Nephron progenitor cell (in vitro differentiated cells): ENCODE measurements at places on chromosomes 7 and 10.

- peaks cover 14% of the 10 kb centered on the region for H3K27me3 ChIP-seq
- no peaks in the 10 kb centered on the region for H3K4me1 ChIP-seq
- DNase-seq: no peak
- H3K27ac ChIP-seq: no peak overlapping the region
- H3K36me3 ChIP-seq: no peaks in the 10 kb centered on the region
- H3K4me3 ChIP-seq: no peak overlapping the region
Measured at GRCh38 chr7:51344406-51345138, 28.0 kb upstream of the COBL start.

- no peaks in the 10 kb centered on the region for H3K36me3 ChIP-seq
- H3K4me3 ChIP-seq: peak overlapping the region; percentile 89
- H3K27ac ChIP-seq: no peak overlapping the region
Measured at GRCh38 chr10:58513188-58514110, 777 bp downstream of the BICC1 start.

GRCh38 chr10:99329554-99330346 lies 594 bp downstream of the CNNM1 start:
- peak; percentile 56 for DNase-seq
- no peaks in the 10 kb centered on the region for H3K36me3 ChIP-seq
- H3K27me3 ChIP-seq: peaks cover 90% of the 10 kb centered on the region
- peaks cover 7% of the 10 kb centered on the region for H3K4me1 ChIP-seq
- peak overlapping the region; percentile 77 for H3K4me3 ChIP-seq

GRCh38 chr10:13959443-13960359 lies 371.0 kb downstream of the FRMD4A start:
- peaks cover 5% of the 10 kb centered on the region for H3K36me3 ChIP-seq
- H3K27me3 ChIP-seq: no peaks in the 10 kb centered on the region
- H3K4me1 ChIP-seq: peaks cover 64% of the 10 kb centered on the region
- no peak for DNase-seq

DNA sequence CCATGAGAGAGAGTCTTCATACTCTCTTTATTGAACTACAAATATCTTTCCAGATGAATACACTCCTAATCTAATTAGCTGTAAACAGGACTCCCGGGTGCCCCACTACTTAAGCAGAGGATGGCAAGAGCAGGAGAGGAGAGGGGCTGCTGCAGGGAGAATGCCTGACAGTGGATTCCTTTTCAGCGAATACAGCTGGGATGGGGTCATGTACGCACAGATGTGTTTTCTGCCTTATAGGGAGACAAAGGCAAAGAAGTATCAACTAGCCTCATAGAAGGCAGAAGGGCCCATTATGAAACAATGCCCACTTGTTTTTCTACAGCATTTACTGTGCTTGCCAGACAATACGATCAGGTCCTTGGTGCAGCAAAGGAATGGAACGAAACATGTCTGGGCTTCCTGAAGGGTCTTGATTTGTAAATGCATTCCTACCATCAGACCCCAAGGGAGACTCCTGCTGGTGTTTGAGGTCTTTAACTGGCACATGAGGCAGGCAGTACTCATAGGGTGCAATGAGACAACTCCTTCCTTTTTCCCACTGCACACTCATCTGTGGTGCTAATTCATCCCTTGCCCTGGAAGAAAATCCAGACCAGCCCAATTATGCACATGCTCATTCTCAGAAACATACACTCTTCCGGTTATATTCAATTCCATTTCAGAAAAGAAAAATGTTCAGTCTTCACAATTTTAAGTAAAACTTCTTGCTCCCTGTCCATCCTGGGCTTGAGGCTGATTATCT lies 117.1 kb downstream of the AOAH start:
- peak overlapping the region; percentile 4 for H3K27ac ChIP-seq
- H3K4me3 ChIP-seq: peak overlapping the region; percentile 4
- no peaks in the 10 kb centered on the region for H3K36me3 ChIP-seq
- H3K27me3 ChIP-seq: peaks cover 6% of the 10 kb centered on the region
- peaks cover 49% of the 10 kb centered on the region for H3K4me1 ChIP-seq

GRCh38 chr10:100733329-100733728 lies 12.1 kb upstream of the PAX2 start:
- H3K4me3 ChIP-seq: peak overlapping the region; percentile 21
- no peak overlapping the region for H3K27ac ChIP-seq
- peaks cover 74% of the 10 kb centered on the region for H3K27me3 ChIP-seq
- peaks cover 84% of the 10 kb centered on the region for H3K4me1 ChIP-seq
- no peak for DNase-seq

DNA sequence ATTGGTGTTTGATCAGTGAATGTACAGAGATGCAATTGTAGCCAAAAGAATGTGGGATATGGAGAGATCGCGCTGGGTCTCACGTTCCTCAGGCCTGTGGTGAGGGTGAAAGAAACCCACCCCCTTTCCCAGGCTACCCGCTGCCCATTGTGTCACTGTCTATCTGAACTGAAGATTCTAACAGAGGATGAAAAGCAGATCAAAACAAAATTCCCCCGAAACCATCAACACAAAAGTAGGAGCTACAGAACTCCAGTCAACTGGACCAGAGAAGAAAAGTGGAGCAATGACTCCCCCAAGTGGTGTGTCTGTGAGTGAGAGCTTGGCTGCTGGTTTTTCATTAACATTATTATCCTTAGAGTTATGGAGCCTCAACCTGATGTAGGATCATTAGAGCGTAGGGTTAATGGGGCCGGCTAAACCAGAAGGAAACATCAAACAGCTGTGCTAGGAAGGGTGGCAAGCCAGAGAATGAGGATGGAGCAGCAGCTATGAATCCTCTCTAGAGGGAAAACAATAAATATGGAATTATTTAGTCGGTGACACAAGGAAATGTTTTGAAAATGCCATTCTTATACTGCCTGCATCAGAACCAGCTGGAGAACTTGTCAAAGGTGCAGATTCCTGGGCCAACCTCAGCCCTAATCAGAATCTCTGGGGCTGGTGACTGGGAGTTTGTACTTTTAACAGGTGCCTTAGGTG lies 38.3 kb downstream of the AKR1B1 start:
- DNase-seq: peak; percentile 48
- H3K27me3 ChIP-seq: peaks cover 17% of the 10 kb centered on the region
- no peak overlapping the region for H3K4me3 ChIP-seq
- peak overlapping the region; percentile 3 for H3K27ac ChIP-seq
- H3K36me3 ChIP-seq: no peaks in the 10 kb centered on the region

DNA sequence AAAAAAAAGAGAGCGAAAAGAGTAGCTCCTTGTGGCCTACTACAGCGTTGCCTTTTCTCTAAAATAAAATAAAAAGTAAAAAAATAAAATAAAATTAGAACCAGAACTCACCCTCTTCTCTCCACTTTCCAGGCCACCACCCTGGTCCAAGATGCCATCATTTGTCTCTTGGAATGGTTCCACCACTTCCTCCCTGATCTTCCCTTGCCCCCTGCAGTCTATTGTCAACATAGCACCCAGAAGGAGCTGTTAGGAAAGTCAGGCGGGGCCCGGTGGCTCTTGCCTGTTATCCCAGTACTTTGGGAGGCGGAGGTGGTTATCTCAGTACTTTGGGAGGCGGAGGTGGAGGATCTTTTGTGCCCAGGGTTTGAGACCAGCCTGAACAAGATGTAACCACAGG lies 7.6 kb upstream of the GRID2IP start:
- no peak overlapping the region for H3K4me3 ChIP-seq
- peak; percentile 44 for DNase-seq
- H3K4me1 ChIP-seq: peaks cover 5% of the 10 kb centered on the region

DNA sequence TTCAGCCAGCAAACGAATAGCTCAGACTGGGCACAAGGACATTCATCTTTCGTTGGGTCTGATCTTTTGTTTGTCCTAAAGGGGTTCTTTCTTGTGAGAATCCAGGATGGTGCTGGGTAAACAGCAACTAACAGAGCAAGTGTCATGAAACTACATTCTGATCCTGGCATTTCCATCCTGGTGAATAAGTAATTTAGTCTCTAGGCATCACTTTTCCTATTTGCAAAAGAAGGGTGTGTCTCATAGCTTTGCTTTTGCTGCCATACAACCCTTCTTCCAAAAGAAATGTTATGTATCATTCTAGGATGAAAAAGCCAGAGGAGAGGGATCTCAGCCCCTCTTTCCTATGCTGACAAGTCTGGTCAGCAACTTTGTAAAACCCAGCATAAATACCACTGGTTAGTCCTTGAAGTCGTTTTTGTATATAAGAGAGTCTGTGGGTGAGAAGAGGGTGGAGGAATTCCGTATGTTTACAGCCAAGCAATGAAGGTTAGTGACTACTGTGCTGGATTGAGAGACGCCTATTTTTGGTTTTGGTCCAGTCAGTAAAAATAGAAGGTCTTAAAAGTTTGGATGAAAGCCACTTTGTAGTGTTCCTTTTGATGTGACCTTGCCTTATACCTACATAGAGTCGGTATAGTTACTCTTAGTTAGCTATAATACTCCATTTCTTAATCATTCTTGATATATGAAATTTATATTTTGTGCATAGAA lies 88.4 kb upstream of the SLC25A13 start:
- DNase-seq: no peak
- peaks cover 4% of the 10 kb centered on the region for H3K4me1 ChIP-seq
- H3K36me3 ChIP-seq: no peaks in the 10 kb centered on the region
- no peaks in the 10 kb centered on the region for H3K27me3 ChIP-seq
- no peak overlapping the region for H3K27ac ChIP-seq

GRCh38 chr10:35561715-35562114 lies 43.4 kb upstream of the GJD4 start:
- no peak overlapping the region for H3K4me3 ChIP-seq
- no peak overlapping the region for H3K27ac ChIP-seq
- H3K36me3 ChIP-seq: peaks cover 19% of the 10 kb centered on the region
- peaks cover 5% of the 10 kb centered on the region for H3K4me1 ChIP-seq
- H3K27me3 ChIP-seq: no peaks in the 10 kb centered on the region

- peaks cover 2% of the 10 kb centered on the region for H3K27me3 ChIP-seq
- DNase-seq: no peak
- peaks cover 15% of the 10 kb centered on the region for H3K4me1 ChIP-seq
- no peak overlapping the region for H3K4me3 ChIP-seq
- H3K36me3 ChIP-seq: peaks cover 77% of the 10 kb centered on the region
Measured at GRCh38 chr7:107957436-107957835, 45.5 kb downstream of the LAMB1 start.
